ENCODE measurements at places on chromosomes 6 and 20.

- DNase-seq = no peak
Measured at GRCh38 chr6:147643341-147644200, 135.1 kb downstream of the SAMD5 start.

DNA sequence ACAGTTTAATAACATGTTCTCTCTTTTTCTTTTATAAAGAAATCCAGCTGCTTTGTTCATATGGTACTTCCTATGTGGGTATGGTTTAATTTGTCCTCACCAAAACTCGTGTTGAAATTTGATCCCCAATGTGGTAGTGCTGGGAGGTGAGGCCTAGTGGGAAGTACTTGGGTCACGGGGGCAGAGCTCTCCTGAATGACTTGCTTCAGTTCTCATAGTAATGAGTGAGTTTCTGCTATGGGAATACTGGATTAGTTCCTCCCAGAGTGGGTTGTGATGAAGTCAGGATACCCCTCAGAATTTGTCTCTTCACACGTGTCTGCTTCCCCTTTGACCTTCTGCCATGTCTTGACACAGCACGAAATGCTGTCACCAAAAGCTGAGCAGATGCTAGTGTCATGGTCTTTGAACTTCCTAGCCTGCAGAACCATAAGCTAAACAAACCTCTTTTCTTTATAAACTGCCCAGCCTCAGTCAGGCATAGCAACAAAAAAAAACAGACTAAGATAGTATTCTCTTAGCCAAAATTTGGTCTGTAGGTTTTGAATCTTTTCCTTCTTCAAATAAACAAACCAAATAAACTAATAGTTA is 87.8 kb upstream of the HS3ST5 start:
- DNase-seq = no peak

DNA sequence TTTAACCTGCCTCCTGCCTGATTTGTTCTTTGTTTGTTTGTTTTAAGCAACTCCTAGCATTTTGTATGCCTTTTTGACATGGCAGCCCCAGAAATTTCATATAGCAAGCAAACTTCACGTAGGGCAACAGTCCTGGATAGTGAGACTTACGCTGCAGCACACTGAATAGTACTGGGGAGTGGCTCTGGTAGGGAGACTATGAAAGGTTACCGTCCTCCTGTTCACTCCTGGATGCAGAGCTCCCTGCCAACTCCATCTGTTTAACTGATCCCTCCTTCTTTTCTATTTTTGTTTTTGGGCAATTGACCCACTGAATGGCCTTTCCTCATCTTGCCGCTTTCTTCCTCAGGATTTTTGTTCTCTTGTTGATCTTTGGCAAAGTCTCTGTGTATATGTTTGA is 44.5 kb upstream of the BMP6 start:
- DNase-seq = no peak

DNA sequence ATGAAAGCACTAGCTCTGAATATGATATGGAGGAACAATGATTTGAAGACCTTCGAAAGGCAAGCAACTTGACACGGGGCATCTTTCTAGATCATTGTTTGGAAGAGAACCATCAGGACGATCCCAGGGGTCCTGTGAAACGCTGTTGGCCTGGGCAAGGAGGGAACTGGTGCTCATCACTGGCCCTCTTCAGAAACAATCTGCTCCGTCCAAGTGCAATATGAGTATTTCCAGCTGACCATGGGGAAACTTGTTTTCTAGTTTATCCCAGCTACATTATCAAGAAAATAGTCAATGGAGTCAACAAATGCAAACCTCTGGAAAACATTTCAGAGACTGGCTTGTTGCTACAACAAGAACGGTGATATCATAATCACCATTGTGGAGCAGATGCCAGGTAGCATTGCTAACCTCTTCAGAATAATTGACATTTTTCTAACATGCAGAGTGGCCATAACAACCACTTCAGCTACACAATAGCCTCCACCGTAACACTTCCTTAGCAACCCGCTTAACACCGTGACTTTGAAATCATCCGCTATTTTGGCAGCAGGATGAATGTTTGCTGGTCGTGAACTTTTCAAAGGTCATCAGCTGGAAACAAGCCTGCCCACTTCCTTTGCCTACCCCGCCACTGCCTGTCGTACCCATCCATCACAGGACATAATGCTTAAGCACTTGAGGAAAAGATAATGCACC is 112.0 kb upstream of the PDE10A start:
- DNase-seq = no peak

DNA sequence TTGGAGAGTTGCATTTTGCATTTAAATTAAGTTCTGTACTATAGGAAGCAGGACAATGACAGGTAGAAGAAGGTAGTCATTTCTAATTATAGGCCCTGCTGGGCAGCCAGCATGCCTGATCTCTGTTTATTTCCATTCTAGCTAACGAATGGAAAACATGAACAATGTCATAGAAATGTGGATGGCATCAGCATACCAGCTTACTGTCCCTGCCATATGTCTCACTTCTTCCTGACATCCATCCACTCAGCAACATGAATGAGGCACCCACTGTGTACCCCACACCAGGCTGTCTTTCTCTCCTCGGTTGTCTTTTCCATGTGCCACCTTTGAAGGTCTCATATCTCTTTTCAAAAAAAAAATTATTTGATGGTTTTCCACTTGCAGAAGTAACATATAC is 11.1 kb downstream of the ADTRP start:
- no peak for DNase-seq

- DNase-seq = no peak
Measured at GRCh38 chr20:4008026-4008413, 7.3 kb downstream of the RNF24 start.

- no peak for DNase-seq
Measured at GRCh38 chr6:136034422-136034821, 182.9 kb downstream of the PDE7B start.

GRCh38 chr20:63641146-63641791 is 12.0 kb downstream of the STMN3 start:
- peak; percentile 59 for DNase-seq

DNA sequence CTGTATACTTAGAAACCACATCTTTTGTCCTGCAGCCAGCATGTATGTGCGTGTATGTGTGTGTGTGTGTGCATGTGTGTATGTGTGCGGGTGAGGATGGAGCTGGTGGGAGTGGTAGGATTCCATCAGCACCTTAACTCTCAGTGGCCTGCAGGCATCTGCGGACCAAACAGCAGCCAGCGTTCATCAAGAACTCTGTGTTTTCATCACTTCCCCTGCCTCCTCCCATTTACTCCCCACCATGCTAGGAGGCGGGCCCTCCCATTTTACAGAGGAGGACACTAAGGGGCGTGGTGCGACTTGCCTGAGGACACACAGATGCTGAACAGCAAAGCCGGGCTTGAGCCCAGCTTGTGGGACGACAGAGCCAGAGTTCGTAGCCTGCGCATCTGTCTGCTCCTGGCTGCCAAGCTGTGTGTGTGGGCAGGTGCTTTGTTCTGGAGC is 8.9 kb downstream of the VSTM2L start:
- DNase-seq = no peak

DNA sequence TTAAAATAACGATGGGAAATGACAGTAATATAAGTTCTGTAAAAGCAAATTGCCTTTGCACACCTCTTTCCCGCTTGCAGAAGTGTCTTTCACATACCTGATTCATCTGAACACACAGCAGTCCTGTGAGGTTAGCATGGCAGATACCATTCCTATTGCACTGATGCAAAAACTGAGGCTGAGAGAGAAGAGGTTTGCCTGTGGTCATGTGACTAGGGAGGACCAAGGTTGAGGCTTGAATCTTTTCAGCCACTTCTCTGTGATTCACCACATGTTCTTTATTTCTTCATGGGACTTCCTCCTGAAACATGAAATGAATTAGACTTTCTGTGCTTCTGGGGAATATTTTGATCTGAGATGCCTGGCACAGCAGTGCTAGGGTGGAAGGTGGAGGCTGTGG is 92.9 kb downstream of the VEGFA start:
- no peak for DNase-seq

DNA sequence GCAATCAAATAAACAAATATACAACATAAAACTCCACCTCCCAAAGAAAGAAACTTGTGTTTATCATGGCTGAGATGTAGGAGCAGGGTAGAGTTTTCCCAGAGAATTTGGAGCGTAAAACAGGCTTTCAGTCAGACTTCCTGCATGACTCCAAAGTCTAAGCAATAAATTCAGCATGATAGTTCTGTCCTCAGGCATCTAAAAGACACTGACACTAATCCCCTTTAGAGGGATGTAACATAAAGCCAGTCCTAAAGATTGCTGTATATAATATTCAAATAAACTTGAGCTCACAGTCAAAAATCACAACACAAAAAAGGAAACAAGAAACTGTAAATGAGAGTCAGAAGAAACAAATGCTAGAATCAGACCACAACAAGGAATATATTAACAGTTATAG is 234.4 kb downstream of the CENPW start:
- no peak for DNase-seq

GRCh38 chr6:100806296-100806695 is 74.8 kb downstream of the ASCC3 start:
- no peak for DNase-seq

DNA sequence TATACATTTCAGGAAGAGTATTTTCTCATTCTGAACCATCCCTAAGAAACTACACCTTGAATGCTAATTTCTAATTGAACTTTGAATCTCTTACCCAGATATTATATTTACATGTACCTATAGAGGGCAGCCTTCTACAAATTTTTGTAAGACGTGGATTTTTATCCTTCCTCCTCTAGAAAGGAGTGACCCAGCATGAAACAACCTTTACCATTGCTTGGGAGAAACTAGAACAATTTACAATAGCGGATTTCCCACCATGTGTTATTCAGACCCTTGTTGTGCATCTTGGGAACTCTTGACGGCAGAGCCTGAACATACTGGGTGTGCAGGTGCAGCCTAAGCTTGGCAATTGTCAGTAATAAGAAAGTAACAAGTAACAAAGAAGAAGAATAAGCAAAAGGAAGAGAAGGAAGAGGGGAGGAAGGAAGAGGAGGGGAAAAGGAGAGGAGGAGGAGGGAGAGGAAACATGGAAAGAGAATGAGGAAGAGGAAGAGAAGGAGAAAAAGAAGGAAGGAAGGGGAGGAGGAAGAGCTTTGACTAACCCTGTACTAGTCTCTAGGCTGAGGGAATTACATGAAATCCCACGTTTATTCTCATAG is 10.8 kb upstream of the TAAR1 start:
- peak; percentile 42 for DNase-seq

- DNase-seq = no peak
Measured at GRCh38 chr6:123503619-123504018, 133.1 kb downstream of the TRDN start.

GRCh38 chr6:3768502-3768901 is 17.0 kb upstream of the PXDC1 start:
- DNase-seq = no peak

Data from CD4-positive, alpha-beta T cell treated with Interleukin-1 beta for 1 hour (primary cell).